ENCODE measurements at places on chromosomes 5 and 9. TPM values are rescaled to one million over a fixed set of nuclear protein-coding genes. Genes with fewer than 3 reads are reported as not detected.

DTWD2 gene
- total RNA-seq, result 5.2 TPM

TAF11L10 gene
- total RNA-seq, result not detected

GFI1B gene
- 0.20 TPM for total RNA-seq

TTC39B gene
- 7.4 TPM for total RNA-seq

MLANA gene
- total RNA-seq, result not detected

DNA sequence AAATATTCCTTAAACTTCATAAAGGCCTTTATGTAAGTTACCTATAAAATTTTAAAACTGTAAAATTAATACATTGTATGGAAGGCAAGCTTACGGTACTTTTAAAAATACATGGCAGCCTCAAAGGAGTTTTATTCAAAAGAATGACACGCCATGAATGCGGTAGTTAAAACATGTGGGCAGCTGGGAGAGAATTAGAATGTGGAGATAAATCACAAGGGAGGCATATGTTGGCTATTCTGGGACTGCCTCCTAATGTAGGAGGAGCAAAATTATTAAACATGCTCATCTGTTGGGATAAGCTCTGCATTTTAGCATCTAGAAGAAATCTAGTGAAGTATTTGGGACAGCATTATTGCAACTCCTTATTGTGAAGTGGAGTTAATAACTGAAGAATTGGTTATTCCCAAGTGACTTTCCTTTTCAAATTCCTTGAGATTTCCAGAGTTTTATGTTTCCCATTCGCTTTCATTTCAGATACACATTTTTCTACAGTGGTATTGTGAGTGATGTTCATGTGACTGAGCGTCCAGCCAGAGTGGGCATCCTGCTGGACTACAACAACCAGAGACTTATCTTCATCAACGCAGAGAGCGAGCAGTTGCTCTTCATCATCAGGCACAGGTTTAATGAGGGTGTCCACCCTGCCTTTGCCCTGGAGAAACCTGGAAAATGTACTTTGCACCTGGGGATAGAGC lies 109.4 kb downstream of the CMYA5 start:
- no peak for DNase-seq

DNA sequence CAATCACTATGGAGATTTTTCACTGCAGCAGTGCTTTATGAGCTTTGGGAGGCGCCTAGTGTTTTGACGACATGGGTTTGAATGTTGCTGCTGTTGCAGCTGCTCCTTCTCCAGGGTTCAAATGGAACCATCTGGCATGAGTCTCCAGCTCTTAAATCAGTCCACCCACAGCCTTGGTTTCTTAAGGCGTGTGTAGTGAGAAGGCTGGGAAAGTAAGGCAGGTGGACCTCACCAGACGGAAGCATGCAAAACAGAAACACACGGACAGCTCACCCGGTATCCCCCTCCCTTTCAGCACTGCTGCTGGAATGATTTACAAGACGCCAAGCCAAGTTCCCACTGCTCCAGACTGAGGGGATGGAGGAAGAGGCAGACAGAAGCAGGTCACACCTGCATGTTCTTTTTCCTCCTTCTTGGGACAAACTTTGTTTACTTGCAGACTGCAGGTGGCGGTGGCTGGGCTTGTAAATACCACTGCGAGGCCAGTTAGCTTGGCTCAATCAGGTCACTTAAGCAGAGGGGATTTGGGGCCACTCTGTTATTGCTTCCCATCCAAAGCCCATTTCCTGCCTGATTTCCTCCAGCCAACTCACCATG lies 47.4 kb downstream of the ADAM19 start:
- no peak for DNase-seq

GRCh38 chr5:78514427-78515330 lies 133.9 kb downstream of the LHFPL2 start:
- no peak for DNase-seq

GRCh38 chr5:87129046-87129445 lies 138.6 kb upstream of the RASA1 start:
- DNase-seq, result no peak

DNA sequence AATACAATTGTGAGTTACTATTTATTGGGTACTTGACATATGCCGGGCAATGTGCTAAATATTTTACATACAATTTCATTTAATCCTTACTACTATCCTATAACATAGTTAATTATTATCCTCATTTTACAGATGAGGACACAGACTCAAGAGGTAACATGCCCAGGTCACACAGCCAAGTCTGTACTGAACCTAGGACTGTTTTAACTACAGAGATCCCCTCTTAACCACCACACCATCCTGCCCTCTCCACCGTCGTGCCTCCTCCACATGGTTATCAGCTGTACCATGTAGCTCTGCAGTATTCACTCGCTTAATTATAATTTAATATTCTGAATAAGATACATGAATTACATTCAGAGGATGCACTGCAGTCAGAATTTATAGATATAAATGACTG lies 5.3 kb downstream of the RAB14 start:
- no peak for DNase-seq

DNA sequence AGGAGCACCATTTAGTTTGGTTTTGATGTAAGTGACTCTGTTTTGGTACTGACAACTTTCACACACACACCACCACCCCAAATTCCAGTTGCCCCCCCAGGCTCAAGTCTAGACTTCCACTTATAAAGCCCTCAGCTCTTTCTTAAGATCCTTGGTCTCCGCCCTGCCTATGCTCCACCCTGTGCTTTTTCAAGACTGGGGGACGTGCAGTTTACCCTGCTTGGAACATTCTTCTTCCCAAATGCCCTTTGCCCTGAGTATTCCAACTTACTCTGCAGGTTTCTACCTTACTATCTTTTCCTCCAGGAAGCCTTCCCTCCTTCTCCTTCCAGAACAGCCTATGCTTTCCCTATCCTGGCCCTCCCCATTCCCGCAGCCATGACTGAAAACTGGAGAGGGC lies 1.5 kb upstream of the TRIM14 start:
- DNase-seq, result no peak

DNA sequence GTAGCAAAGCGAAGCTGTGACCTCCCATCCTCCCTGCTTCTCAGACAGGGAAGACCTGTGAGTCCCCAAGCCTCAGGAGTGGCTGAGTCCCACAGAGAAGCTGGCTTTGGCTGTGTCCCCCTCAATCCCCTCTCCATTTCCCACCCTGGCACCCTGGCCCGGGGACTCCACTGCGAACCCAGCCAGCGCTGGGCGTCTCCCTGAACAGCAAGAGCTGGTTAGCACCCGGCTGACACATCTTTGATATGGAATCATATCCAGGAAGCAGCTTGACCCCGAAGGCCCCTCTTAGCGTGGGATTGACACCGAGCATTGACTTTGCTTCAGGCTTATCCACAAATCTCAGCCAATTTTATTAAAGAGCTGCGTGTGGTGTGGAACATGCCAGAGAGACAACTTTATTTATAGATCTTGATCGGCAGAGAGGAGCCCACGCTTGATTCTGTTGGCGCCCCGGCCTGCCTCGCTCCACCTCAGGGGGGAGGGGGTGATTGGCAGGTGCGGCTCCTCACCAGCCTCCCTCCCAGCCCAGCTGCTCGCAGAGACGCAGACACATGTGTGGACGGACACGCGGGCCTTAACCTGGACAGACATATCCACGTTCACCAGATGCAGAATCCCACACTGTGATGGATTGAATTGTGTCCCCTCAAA lies 120.7 kb upstream of the MVB12B start:
- no peak for DNase-seq

DNA sequence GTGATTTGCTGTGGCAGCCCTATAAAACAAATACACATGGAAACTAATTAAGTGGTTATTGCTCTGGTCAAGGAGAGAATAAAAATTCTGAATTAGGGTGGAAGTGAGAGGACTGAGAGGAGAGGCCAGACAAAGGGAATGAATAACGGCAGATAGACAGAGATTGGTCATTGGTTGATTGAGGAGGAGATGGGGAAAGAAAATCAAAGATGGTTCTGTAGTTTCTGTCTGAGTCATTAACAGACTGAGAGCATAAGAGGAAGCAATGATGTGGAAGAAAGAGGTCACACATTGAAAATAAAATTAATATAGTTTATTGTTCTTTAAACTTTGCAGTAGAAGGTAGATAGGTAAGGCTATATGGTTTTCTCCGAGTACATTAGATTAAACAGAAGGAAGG lies 469.8 kb downstream of the ACTL7B start:
- no peak for DNase-seq

DNA sequence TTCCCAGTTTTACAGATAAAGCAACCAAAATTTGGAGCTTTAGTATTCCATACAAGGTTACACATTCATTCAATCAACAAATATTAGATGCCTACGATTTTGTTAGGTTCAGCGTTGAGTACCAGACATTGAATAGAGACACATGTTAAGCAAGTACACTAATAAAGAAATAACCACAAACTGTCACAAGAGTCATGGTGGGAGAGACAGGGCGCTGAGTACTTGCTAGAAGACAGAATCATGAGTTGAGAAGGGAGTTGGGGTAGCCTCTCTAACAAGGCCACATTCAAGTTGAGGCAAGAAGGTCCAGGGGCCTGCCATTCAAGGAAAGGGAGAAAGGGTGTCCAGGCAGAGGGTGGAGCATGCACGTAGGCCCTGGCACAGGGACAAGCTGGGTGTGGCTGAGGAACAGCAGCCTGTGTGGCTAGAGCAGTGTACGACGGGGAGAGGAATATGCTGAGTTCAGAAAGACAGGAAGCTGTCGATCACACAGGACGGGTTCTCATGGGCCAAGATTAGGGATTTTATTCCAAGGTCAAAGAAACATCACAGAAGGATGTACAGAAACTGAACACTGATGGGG lies 17.0 kb downstream of the CDK5RAP2 start:
- no peak for DNase-seq

GRCh38 chr5:142598338-142598700 lies 87.6 kb downstream of the FGF1 start:
- no peak for DNase-seq

DNA sequence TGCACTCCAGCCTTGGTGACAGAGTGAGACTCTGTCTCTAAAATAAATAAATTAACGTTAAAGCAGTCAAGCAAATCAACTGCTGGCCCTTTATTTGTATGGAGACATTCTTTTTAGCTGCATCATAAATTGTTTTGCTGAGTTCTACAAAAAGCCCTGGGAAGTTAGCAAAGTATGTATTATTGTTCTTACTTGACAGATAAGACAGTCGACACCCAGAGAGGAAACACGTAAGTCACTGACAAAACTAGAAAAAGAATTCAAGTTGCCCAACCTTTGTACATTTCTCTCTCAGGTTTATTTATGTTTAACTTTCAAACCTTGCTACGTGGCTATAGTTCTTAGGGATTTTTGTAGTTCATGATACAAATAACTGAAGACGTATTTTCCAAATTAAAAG lies 40.4 kb upstream of the MACIR start:
- DNase-seq, result no peak

DNA sequence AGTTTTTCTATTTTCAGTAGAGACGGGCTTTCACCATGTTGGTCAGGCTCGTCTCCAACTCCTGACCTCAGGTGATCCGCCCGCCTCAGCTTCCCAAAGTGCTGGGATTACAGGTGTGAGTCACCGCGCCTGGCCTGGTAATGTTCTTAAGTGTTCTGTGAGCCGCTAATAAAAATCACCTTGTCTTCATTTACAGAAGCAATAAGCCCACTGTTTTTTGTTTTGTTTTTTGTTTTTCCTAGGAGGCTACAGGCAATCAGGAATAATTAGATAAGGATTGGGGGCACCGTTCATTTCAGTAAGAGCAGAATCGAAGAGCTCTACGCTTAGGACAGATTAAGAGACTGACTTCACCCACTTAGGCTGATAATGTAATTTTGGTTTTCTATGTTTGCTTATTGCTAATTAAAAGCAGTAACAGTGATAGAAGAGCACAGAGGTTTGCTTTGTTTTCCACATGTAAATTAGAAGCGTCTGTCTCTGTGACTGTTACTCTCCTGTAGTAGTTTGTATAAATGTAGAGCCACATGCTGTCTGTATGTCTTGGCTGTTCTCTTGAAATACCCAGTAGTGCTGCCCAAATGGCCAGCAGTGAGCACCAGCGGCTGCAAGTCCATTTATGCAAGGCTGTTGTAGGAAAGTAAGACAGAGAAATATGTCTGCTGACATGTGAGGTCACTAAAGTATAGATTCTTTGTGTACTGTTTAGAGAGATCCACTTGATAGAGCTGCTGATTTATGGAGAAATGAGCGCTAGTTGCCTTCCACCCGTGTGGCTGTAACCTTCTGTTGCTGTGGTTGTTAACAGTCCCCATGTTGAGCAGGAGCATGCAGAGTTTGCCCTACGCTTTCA lies 30.5 kb downstream of the TRIO start:
- no peak for DNase-seq

GRCh38 chr5:65203746-65204145 lies 278.0 kb downstream of the ADAMTS6 start:
- DNase-seq, result no peak

GRCh38 chr9:95670122-95670521 lies 153.4 kb upstream of the PTCH1 start:
- DNase-seq, result no peak

DNA sequence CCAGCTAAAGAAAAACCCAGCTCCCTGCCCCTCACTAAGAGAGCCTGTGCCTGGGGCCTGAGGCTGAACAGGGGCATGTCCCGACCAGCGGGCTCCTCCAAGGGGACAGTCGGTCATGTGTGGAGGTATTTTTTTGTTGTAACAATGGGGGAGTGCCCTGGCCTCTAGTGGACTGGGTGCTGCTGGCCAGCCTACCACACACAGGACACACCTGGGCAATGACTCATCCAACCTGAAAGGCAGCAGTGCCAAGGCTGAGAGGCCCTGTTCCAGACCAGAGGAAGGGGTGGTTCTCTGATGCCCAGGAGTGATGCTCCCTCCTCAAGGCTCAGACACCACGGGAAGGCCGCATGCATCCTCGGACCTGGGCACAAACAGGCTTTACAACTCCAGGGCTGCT lies 181.5 kb downstream of the OLFM1 start:
- DNase-seq, result no peak

DNA sequence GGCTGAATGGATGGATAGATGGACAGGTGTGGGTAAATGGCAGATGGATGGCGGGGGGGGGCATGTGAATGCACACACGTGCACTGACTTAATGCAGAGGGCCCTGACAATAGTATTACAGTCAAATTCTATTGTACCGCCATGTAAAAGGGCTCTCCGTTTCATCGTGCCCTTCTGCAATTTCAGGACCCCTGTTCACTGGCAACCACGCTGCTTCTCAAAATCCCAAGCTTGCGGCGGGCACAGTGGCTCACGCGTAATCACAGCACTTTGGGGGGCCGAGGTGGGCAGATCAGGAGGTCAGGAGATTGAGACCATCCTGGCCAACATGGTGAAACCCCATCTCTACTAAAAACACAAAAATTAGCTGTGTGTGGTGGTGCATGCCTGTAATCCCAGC lies 211.4 kb downstream of the BNC2 start:
- DNase-seq, result no peak
